ENCODE measurements at places on chromosomes 6 and 20. TPM values are rescaled to one million over a fixed set of nuclear protein-coding genes. Genes with fewer than 3 reads are reported as not detected.

GRCh38 chr20:31710423-31711108 is 12.1 kb downstream of the BCL2L1 start:
- DNase-seq, result no peak

- no peak for DNase-seq
These were observed 157.7 kb upstream of the THBS2 start for GRCh38 chr6:169411296-169411695.

GRCh38 chr6:158071121-158072082 is 89.7 kb downstream of the SYNJ2 start:
- DNase-seq, result no peak

HLA-DQA2 gene
- not detected for total RNA-seq

All from Panc1 (cell line).